T-helper 9 cell (primary cell): ENCODE measurements at places on chromosomes 6 and 20.

GRCh38 chr20:5770231-5770986, 20.2 kb downstream of the SHLD1 start:
- no peak for DNase-seq

- no peak for DNase-seq
Observed at GRCh38 chr6:134373282-134373922, 55.5 kb upstream of the SGK1 start.

- DNase-seq, result peak; percentile 74
Observed at GRCh38 chr20:39049684-39050554, 87.8 kb downstream of the DHX35 start.

DNA sequence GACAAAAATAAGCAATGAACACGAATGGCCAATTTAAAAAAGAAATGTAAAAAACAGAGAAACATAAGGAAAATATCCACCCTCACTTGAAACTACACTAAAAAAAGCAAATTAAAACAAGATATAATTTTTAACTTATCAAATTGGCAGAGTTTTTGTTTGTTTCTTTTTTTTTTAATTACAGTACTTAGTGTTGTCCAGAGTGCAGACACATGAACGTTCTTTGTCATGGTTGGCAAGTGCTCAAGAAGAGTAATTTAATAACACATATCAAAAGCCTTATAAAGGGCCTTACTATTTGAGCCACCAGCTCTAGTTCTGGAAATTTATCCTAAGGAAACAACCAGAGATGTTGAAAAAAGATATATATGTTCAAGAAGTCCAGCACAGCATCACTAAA, 142.3 kb downstream of the ATXN1 start:
- DNase-seq, result no peak

GRCh38 chr6:18380158-18380836, 6.9 kb upstream of the RNF144B start:
- DNase-seq, result no peak

GRCh38 chr6:19782588-19782987, 54.6 kb upstream of the ID4 start:
- DNase-seq, result no peak

GRCh38 chr6:33923857-33924514, 120.2 kb upstream of the MLN start:
- DNase-seq, result no peak

DNA sequence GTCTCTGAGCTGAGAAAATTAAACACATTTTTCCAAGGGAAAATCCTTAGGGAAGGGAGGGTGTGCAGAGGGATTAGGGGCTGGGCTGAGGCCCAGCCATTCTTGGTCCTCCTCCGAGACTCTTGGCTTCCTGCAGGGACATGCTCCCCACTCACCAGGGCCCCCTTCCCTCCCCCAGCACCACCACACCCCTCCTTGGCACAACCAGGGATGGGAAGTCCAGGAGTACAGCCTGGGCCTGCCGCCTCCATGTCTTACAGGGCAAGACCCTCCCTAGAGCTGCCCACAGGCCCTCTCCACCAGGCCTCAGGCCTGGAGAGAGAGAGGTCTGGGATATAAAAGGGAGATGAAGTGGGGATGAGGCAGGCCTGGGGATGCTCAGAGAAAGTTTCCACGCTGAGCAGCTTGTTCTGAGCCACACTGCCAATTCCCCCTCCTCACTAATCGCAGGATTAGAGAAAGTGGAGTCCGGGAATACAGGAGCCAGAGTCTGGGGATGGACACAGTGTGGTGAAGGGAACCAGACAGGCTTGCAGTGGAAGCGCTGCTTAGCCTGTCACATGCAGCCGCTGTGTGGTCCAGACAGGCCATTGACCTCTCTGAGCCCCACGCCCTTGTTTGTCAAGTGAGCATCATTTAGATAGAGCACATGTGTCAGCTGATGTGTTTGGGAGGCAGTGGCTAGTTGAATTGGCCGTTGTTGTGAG, 105.5 kb downstream of the MRPL14 start:
- no peak for DNase-seq

DNA sequence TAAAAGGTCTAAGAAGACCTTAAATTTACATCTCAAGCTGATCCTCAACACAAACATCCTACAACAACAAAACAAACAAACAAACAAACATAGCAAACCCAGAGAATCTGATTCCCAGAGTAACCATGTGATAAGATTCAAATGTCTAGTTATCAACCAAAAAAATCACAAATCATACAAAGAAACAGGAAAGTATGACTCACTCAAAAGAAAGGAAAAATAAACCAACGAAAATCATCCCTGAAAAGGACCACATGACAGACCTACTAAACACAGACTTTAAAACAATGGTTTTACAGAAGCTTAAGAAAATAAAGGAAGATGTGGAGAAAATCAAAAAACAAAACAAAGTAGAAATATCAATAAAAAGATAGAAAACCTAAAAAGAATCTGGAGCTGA, 18.1 kb downstream of the VNN1 start:
- DNase-seq, result no peak

- no peak for DNase-seq
Observed at GRCh38 chr6:52598123-52598823, 21.4 kb upstream of the TRAM2 start.

DNA sequence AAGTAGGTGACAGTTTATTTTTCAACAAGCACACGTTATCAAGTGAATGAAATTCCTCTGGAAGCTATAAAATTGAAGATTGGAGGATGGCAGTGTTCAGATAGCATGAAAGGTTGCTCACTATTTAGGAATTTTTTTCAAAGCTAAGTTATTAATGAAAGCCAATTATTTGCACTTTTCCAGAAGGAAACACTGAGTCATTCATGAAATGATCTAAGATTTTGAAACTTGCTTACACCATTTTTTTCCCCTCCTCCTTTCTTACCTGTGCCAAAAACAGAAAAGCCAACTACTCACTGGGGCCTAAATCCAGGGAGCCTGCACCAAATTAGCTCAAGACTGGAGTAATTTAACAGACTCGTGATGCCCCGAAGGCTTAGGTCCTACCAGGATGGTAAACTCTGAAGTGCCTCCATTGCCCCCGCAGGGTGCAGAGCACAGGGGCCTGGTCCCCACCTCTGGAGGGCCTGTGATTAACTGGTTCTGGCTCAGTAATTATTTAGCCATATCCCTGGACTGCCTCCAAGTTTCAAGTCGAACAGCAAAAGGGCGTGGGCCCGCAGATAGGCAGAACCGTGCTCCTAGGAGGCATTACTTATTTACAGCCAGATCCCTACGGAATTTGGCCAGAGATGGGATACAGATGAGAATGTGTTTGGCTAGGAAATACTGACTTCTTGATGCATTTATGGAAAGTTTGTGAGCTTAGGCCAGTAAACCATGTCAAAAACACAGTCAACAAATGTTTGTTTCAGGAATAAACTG, 28.0 kb upstream of the ZNF217 start:
- no peak for DNase-seq

GRCh38 chr6:7052443-7053011, 55.2 kb upstream of the RREB1 start:
- DNase-seq, result peak; percentile 12

DNA sequence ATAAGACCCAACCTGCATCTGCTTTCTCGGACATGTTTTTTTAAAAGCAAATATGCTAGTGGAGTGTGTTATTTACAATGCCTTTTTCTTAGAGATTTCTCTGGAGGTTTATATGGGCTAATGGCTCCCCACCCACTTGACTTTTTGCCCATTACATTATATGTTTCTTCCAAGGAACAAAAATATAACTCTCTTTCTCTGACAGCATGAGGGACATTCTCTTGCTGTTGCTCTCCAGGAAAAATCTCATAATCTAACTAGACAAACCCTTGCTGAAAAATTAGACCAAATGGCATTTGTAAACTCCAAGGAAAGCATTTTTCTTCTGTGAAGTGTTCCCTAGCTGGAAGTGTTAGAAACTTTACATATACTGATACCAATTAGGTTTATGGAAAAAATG, 213.7 kb downstream of the PRL start:
- no peak for DNase-seq

DNA sequence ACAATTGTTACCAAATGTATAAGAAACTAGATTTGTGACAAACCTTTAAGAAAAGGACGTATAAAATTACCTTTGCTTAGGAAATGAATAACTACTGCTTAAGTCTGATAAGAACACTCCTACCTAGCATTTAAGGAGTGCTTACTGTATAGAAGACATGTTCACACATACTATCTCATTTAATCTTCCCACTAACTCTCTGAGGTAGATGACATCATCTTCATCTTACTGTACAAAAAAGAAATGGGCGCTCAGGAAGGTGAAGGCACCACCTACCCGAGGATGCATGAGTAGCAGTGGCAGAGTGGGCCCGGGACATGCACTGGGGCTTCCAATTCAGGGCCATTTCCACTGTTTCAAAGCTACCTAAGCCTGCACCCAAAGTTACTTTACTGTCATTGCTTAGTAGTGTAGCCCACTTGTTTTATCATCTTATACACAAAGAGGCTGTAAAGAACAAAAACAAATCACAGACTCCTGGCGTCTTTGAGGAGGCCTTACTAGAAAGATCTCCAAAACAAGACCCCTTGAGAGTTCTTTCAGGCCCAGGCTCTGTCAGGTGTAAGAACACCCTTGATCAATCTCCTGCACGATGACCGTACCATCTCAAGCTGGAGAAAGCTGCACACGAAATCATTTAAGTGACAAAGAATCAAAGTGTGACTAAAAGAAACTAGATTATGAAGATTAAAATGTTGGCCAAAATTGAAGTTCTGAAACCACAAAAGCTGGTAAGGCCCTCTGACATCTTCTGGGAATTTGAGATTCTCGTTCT, 128.0 kb downstream of the INSM1 start:
- DNase-seq, result no peak

GRCh38 chr6:148508401-148509041, 165.9 kb downstream of the SASH1 start:
- no peak for DNase-seq

DNA sequence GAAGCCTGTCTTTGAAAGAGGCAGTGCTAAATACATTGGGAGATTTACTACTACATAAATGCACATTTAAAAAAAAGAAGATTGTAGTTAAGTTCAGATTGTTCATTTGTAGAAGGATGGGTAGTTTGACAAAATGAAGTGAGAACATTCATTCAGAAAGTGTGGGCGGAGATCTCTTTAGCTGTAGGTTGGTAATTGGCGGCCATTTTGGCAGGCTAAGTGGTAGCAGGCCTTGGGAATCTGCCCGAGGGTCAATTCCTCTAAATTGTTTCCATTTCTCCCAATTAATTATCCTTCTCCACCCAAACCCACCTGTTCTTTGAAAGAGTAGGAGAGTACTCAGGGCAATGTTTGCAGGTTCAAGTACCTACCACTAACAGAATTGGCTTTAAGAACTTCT, 17.9 kb downstream of the SOX4 start:
- DNase-seq, result no peak

DNA sequence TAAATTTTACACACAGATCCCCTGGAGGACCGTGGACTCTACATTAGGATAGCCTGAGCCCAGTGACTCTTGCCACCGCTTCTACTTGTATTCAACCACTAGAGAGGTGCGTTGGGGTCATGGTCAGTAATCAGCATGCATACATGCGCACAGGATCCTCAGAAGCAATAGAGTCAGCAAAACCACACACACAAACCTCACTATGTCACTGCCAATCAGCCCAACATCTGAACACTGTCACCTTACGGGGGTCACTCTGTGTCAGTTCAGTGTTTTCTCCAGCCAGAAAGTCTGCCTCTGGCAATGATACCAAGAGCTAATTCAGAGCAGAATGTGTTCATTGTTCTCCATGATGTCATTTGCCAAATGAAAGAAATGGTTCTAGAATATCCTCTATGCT, 225.3 kb downstream of the KHDC1L start:
- no peak for DNase-seq

DNA sequence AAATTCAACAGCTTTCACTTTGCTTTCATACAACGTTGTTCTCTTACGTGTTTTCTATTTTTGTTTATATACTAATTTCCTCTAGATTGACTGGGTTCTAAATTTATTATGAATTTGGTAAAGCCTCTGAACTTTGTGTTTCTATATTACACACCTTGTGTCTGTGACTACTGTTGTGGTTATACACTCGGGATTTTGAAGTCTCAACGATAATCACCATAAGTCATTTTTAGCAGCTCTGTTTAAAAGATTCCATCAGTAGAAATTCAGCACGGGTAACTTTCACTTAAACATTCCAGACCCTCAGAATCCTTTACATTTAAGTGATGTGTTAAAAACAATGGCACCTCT, 31.8 kb upstream of the HBS1L start:
- DNase-seq, result no peak

GRCh38 chr6:160368670-160369069, 20.5 kb downstream of the SLC22A3 start:
- no peak for DNase-seq

GRCh38 chr6:113821445-113821844, 35.7 kb upstream of the MARCKS start:
- DNase-seq, result no peak

DNA sequence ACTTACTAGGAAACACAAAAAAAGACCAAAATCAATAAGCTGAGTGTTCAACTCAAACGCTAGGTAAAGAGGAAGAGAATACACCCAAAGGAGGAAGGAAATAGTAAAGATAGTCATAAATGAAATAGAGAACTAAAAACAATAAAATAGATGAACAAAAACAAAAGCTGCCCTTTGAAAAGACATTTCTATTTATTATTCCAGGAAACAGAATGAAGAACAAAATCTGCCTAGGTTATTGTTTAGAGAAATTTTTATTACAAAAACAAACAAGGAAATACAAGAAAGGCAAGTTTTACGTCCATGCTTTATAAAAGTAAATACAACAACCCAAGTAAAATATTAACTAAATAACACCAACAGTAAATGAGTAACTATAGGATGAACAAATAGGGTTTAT, 20.1 kb downstream of the HLA-DMB start:
- DNase-seq, result no peak

GRCh38 chr6:168159506-168159905, 80.5 kb upstream of the FRMD1 start:
- no peak for DNase-seq

DNA sequence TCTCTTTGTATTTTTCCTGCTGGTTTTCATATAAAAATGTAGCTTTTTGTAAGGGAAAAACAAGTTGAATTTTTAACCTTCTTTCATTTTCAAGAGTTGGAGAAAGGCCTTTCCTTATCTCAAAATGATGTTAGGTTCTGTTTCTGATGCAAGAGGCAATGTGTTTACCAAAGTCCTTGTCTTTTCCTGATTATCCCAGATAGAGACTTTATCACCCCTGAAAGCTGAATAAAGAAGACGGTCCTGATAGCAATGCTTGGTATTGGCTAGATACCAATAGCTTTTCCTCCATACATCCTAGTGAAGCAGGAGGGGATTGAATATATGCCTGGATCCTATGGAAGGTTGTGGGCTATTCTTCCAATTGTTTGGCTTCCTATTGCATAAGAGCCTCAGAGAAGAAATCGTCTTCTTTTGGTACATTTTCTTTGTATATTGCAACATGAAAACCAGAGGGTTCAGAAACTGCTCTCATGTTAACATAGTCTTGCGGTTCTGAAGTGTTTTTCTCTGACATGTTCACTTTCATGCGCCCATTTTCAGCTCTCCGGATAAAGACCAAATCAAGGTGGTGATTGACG, 5.5 kb downstream of the PNLDC1 start:
- DNase-seq, result no peak

DNA sequence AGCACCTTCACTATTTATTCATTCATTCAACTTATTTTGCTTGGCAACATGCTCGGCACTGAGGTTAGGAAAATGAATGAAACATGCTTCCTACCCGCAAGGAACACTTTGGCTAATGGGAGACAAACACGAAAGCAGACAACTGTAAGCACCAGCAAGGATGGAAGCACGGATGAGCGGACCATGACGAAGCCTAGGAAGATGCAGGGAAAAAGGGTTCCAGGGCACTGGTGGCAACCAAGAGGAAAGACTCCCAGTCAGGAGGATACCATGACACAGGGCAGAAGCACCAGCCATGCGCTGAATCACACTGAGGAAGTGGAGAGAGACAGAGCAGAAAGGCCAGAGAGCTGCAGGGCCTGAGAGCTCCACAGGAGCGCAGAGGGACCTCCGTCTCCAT, 9.8 kb downstream of the PDE10A start:
- no peak for DNase-seq
